Keratinocyte (primary cell): ENCODE measurements at places on chromosomes 11 and 22. TPM values are rescaled to one million over a fixed set of nuclear protein-coding genes. Genes with fewer than 3 reads are reported as not detected.

- DNase-seq = no peak
These were observed 19.5 kb downstream of the PVALB start for GRCh38 chr22:36797374-36797773.

The LRRC74B gene
- 0.03 TPM in 1 of 3 replicates, not detected in the others for polyA plus RNA-seq

GRCh38 chr22:46972901-46973831 is 210.7 kb downstream of the TBC1D22A start:
- no peak for DNase-seq

- no peak for DNase-seq
These were observed 200.2 kb downstream of the PGR start for GRCh38 chr11:100929377-100929776.

- no peak for DNase-seq
These were observed 25.3 kb downstream of the ANO1 start for GRCh38 chr11:70103256-70103975.

- DNase-seq = no peak
These were observed 49.7 kb upstream of the PRODH start for GRCh38 chr22:18985780-18986179.

GRCh38 chr11:15967966-15968365 is 388.4 kb downstream of the SOX6 start:
- DNase-seq = peak; percentile 28

DNA sequence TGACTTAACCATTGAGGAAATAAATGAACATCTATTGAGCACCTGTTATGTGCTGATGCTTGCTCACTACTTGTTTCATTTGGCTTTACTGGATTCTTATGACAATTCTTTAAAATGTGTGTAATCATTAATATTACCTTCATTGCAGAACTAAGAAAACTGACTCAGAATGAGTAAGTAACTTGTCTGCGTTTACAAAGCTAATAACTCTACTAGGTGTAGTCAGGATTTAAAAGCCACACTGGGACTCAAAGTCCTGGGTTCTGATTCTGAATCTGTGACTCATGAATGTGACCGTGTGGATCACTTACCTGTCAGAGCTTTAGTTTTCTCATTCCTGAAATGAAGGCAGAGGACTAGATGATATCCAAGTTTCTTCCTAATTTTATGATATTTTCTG is 23.4 kb upstream of the KIRREL3 start:
- no peak for DNase-seq

DNA sequence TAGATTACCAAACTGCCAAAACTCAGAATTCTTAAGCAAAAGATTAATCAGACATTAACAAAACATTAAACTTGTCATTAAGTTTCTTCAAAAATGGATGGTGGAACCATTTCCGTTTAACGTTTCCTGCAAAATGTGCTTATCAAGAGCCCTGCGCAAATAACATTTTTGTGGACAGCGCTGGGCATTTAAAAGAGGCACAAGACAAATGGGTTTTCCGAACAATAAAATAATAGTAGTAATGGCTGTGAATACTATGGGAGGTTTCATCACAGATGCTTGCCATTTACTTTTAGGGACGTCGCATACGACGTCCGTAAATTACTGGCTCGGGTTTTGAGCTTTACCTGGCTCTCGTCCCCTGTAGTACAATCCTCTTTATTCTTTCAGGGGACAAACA is 1.1 kb downstream of the NPAT start:
- no peak for DNase-seq

DNA sequence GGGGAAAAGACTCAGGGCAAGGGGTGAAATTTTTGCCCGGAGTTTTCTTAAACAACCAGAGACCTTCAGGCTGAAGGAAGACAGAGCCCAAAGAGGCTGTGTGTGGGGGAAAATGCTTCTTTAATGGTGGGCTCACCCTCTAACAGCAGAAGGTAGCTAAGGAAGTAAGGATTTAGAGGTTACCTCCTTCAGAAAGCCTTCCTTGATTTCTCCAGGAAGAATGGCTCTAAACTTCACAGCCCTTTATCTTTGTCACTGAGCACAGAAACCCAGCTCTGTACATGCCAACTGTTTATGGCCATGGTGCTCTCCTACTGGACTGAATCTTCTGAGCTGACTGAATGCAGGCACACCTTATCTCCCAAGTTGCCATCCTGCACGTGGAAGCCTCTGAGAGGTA is 196.0 kb downstream of the TENM4 start:
- DNase-seq = no peak

DNA sequence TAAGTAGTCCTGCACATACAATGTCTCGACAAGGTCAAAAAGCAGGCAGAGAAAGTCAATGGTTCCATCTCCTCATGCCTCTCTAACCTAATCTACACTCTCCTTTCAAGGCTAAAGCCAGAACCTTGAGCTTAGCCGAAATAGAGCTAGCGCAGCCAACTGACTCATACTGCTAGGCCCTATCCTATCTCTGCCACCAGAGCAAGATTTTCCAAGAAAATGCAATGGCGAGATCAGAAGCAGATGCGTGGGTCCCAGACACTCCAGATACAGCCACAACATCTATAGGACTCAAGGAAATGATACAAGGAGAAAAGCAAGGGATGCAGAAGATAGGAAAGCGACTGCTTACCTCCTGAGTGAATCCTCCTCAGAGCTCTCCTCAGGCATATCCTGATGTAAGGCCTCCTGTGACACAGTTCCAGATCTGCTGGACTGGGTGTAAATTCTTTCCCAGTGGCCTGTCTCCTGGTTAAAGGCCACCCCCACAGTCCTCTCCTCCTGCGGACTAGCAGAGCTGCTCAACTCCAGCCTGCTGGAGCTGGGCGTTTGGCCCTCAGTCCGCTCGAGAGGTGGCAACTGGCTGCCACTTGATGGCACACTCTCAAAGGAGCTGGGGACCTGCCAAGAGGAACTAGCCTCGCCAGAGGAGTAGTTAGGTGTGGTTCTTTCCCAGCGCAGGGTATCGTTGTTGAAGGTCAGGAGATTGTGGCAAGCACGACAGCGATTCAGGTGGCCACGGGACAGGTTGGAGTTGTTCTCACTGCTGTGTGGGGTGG is 52.0 kb downstream of the AMBRA1 start:
- DNase-seq = no peak

DNA sequence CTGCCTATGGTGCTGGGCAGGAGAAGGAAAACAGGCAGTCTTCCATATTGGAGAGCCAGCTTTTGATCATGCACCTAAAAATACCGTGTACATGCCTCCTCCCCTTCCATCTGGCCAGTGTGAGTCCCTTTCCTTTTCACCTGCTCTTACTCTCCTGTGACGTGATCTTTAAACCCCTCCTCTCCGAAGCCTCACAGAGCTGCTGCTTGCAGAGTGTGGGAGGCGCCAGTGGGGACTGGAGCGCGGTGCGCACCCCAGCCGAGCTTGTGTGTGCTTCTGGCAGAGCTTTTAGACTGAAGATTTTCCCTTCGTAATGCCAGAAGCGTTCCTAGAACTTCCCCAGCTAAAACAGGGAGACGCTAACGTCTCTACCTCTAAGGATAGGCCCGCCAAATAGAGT is 29.8 kb downstream of the MUC6 start:
- no peak for DNase-seq

DNA sequence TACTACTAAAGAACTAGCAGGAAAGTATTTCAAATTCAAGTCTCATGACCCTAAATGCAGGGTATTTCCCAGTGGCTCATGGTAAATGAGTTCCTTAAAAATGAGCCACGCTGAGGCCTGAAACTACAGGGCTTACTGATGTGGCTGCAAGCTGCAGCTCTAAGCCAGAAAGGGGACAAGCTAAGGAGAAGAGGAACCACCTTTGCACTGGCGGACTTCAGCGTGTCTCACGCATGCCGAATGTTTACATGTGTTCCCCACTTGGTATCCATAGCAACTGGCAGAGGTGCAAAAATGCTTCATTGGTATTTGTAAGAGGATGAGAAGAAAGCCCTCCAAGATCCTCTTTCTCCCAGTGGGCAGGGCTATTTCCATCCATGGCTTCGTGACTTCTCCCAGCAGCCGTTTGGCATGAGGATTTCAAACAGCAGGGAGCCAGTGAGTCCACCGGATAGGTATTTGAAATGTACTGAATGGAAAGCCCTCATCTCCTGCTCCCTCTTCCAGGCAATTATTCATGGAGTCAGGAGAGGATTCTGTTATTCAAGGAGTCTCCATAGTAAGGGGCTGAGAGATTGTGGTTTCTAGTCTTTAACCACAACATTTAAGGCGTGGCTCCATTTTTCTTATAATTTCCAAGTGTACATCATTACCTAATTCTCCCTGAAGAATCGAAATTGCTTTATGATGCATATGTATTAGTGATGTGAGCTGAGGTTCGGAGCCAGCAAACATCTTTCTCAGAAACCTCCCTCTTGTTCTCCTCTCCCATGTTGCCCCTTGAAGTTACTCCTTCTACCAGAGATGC is 55.3 kb upstream of the CD44 start:
- DNase-seq = peak; percentile 57

GRCh38 chr22:21779444-21779843 is 43.9 kb upstream of the YPEL1 start:
- no peak for DNase-seq

The ASCL2 gene
- polyA plus RNA-seq = 0.07 to 0.36 TPM (median 0.26 TPM) in 3 replicates

DNA sequence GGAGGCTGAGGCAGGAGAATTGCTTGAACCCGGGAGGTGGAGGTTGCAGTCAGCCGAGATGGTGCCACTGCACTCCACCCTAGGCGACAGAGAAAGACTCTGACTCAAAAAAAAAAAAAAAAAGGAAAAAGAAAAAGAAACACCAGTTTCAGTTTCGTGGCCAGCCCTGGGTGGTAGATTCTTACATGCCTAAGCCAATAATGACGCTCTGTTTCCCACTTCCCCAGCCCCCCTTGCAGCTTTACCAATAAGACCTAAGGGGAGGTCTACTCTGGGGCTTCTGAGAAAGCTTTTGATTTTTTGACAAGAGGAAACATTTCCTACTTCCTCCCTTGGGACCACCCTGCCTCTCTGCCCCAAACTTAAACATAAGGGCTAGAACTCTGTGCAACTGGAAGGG is 30.0 kb upstream of the PTPRJ start:
- DNase-seq = no peak

- DNase-seq = no peak
These were observed 188.8 kb downstream of the SNX19 start for GRCh38 chr11:130727157-130728119.

The KRTAP5-9 gene
- polyA plus RNA-seq = 0.05 to 0.12 TPM in 2 of 3 replicates, not detected in the other

The OTOG gene
- not detected in 3 replicates for polyA plus RNA-seq

- DNase-seq = no peak
These were observed 92.2 kb downstream of the BRD1 start for GRCh38 chr22:49735411-49735900.

DNA sequence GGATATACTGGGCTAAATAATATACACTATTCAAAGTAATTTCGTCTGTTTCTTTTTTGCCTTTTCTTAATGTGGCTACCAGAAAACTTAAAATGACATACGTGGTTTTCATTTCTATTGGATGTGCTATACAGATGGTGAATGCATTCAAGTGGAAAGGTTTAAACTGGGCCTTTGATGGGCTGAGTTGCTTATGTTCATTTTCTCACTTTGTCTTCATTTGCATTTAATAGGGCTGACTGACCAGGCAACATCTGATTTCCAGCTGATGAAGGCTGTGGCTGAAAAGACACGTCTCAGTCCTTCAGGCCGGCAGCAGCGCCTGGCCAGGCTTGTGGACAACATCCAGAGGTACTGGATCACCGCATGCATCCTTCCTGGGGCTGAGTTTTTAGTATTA is 27.9 kb downstream of the PIWIL4 start:
- DNase-seq = no peak

The HORMAD2 gene
- polyA plus RNA-seq = not detected in 3 replicates

The DTX4 gene
- 1.6 to 2.0 TPM (median 1.9 TPM) in 3 replicates for polyA plus RNA-seq
